Upper lobe of right lung (tissue), 1 donor: ENCODE measurements at places on chromosomes 2 and 18. TPM values are rescaled to one million over a fixed set of nuclear protein-coding genes. Genes with fewer than 3 reads are reported as not detected.

The PCARE gene
- total RNA-seq = 0.55 TPM

The SGPP2 gene
- 38.1 TPM for total RNA-seq

The ATP6V1B1 gene
- total RNA-seq = 2.1 TPM

DNA sequence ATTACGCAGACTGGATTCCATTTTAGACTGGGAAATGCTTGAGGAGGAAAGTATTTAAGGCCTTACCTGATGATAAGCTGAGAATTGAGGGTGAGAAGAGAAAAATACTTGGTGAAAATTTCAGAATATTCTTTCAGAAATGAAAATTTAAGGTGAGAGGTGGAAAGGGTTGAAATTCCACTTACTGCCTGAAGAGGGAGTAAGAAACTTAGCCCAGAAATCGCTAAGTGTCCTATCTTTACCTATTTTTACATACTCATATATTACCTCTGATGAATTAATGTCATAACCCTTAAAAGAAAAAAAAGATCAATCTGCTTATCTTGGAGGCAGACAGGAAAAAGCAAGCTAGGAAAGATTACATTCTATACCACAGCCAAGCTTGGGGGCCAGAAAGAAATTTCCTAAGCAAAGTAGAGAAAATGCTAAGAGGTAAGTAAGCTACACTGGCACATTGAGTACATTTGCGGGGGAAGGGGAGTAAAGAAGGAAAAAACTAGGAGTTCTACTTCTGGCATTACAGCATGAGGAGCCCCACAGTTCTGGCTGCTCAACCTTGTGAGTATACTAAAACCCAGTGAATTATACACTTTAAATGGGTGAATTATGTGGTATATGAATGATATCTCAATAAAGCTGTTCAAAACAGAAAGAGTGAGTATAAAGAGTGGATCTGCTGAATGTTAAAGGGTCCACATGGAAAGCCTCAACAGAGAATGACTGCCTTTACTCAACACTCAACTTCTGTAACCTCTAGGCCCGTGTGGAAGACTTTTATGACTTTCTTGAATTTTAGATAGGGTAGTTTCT is 33.8 kb downstream of the SMC6 start:
- no peaks in the 10 kb centered on the region for H3K27me3 ChIP-seq
- DNase-seq = no peak
- no peak overlapping the region for H3K27ac ChIP-seq
- H3K36me3 ChIP-seq = peaks cover 58% of the 10 kb centered on the region
- H3K4me1 ChIP-seq = no peaks in the 10 kb centered on the region
- H3K4me3 ChIP-seq = no peak overlapping the region

GRCh38 chr2:102886216-102886893 is 124.5 kb downstream of the TMEM182 start:
- no peaks in the 10 kb centered on the region for H3K4me1 ChIP-seq
- H3K27ac ChIP-seq = no peak overlapping the region
- H3K4me3 ChIP-seq = no peak overlapping the region
- DNase-seq = no peak

DNA sequence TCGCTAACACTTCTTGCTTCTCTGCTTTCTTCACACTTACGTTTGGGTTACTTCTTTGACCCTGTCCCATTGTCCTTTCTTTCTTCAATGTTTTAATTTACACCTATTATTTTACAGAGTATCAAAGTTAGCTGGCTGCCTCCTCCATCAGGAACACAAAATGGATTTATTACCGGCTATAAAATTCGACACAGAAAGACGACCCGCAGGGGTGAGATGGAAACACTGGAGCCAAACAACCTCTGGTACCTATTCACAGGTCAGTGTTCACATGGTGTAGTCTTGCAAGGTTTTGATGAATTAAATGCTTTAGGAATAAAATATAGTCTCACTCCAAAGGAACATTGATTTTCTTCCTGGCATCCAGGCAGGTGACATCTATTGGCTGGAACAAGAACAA is 919.0 kb downstream of the MBD2 start:
- H3K27me3 ChIP-seq = no peaks in the 10 kb centered on the region
- DNase-seq = no peak
- no peak overlapping the region for H3K4me3 ChIP-seq
- H3K27ac ChIP-seq = no peak overlapping the region
- H3K4me1 ChIP-seq = no peaks in the 10 kb centered on the region

DNA sequence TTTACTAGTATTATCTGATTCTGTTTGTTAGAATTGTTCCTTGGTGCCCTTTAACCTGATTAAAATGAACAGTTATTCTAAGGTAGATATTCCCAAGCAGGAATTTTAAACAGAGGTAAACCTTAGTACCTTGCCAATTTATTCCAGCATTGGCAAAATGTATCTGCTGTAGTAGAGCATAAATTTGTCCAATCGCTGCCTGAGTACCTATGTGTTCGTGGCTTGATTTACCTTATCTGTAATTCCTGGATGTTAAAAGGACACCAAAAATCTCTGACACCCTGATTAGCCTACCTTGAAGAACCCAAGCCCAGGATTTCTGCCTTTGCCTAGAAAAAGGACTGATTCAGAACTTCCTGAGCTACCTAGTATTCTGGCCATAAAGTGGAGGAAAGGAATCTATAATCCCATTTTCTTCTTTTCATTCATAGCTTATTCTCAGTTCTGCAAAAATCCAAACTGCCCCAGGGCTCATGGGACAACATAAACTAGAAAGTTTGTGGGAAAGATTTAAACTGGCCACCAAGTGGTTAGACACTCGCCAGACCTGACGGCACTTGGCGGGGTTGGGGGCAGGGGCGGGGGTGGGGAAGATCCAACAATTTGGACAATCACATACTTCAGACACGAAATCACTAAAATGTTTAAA is 16.2 kb upstream of the ZCCHC2 start:
- no peaks in the 10 kb centered on the region for H3K36me3 ChIP-seq
- H3K27me3 ChIP-seq = no peaks in the 10 kb centered on the region
- peak overlapping the region; percentile 55 for H3K4me3 ChIP-seq
- no peak for DNase-seq
- H3K4me1 ChIP-seq = peaks cover 5% of the 10 kb centered on the region

DNA sequence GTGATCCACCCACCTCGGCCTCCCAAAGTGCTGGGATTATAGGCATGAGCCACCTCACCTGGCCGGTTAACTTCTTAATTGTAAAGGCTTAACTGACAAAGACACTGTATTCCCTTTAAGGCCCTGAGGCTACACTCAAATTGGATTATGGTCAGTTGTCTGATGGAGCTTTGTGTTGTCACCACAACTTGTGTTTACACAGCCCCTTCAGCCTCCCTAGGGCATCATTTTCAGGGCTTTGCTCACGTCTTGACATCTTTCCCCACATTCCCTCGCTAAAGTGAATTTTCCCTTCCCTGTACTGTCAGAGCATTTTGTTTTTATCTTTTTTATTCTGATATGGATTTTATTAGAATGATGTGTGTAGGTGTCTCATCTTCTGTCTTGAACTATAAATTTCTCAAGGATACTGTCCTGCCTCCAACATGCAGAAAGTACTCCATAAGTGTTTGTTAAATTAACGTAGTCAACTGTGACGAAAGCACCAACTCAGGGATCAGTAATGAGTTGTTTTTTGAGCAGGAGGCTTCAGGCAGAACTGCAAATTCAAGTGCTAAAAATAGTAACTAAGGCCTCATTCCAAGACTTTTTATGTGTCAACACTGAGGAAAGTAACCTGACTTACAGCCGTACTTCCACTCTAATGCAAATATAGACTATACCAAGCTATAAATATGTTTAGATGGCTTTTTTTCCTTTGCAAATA is 77.1 kb upstream of the NARS1 start:
- no peak overlapping the region for H3K4me3 ChIP-seq
- H3K4me1 ChIP-seq = peaks cover 9% of the 10 kb centered on the region
- H3K27me3 ChIP-seq = no peaks in the 10 kb centered on the region
- H3K27ac ChIP-seq = peak overlapping the region; percentile 58
- no peak for DNase-seq
- H3K36me3 ChIP-seq = peaks cover 6% of the 10 kb centered on the region

GRCh38 chr2:120802867-120803484 is 67.3 kb downstream of the GLI2 start:
- H3K27ac ChIP-seq = no peak overlapping the region
- no peak for DNase-seq
- H3K4me1 ChIP-seq = peaks cover 10% of the 10 kb centered on the region
- no peaks in the 10 kb centered on the region for H3K27me3 ChIP-seq
- H3K4me3 ChIP-seq = no peak overlapping the region
- H3K36me3 ChIP-seq = no peaks in the 10 kb centered on the region

GRCh38 chr2:181440919-181441318 is 16.3 kb upstream of the ITGA4 start:
- H3K4me1 ChIP-seq = no peaks in the 10 kb centered on the region
- H3K4me3 ChIP-seq = no peak overlapping the region
- no peaks in the 10 kb centered on the region for H3K36me3 ChIP-seq
- H3K27ac ChIP-seq = no peak overlapping the region

- H3K36me3 ChIP-seq = no peaks in the 10 kb centered on the region
- H3K4me3 ChIP-seq = no peak overlapping the region
- H3K4me1 ChIP-seq = no peaks in the 10 kb centered on the region
- no peak for DNase-seq
- no peaks in the 10 kb centered on the region for H3K27me3 ChIP-seq
Measured at GRCh38 chr2:182144776-182145165, 159.1 kb downstream of the PPP1R1C start.

DNA sequence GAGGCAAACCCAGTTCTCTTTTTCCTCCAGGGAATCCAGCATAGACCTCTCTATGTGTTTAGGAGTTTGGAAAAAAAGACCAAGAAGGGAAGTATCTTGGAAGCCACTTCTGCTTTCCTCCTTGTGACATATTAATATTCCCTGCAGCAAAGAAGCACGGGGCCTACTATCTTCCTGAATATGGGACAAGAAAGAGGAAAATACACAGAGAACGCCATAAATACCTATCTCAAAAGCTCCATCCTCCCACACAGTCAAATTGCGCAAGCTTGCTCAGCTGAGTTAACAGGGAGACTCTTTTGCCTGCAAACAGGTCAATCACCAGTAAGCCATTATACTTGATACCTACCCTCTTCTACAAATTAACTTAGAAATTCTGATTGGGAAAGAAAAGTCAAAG is 16.7 kb upstream of the RAPH1 start:
- peaks cover 6% of the 10 kb centered on the region for H3K4me1 ChIP-seq
- H3K36me3 ChIP-seq = no peaks in the 10 kb centered on the region
- H3K4me3 ChIP-seq = no peak overlapping the region
- H3K27ac ChIP-seq = no peak overlapping the region
- no peak for DNase-seq
- no peaks in the 10 kb centered on the region for H3K27me3 ChIP-seq

DNA sequence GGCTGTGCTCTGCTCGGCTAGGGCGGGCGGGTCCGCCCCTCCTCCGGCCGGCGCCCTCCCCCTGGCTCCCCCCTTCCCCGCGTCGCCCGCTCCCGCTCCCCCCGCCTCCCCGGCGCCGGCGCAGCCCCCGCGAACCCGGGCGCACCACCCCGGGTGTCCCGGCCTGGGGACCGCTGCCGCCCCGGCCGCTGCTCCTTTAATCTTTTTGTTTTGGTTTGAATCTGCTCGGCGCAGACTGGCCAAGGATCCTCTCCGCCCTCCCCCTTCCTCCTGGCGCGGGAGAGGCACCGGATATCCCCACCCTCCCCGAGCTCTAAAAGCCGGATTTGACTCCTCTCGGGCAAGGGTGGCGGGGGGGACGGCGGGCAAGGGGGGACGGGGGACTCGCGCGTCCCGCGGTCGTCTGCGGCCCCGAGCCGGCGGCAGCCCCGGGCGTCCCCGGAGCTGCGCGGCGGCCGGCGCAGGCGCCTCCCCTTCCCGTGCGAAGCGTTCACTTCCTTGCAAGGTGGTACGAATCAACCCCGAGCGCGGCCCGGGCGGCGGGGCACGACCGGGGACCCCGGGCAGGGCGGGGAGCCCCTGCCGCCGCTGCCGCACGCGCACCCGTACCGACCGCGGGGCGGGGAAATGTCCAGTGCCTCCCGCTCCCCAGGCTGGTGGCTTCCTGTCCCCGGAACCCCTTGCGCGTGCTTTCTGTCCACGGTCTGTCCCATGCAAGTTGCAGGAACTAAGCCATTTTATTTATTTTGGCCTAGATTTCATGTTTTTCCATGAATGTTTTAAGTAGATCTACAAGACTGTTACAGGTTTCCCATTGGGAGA is at the start of gene PTGR3:
PTGR3 (minus strand) TSS at position 11 of the 822 bp plus-strand sequence. CDS start 81 bp downstream, outside the sequence.
- H3K36me3 ChIP-seq = no peaks in the 10 kb centered on the region
- H3K27ac ChIP-seq = peak within 1 kb of the TSS; percentile 98
- peaks cover 54% of the 10 kb centered on the region for H3K4me1 ChIP-seq
- H3K27me3 ChIP-seq = no peaks in the 10 kb centered on the region
- H3K4me3 ChIP-seq = peak within 1 kb of the TSS; percentile 84

DNA sequence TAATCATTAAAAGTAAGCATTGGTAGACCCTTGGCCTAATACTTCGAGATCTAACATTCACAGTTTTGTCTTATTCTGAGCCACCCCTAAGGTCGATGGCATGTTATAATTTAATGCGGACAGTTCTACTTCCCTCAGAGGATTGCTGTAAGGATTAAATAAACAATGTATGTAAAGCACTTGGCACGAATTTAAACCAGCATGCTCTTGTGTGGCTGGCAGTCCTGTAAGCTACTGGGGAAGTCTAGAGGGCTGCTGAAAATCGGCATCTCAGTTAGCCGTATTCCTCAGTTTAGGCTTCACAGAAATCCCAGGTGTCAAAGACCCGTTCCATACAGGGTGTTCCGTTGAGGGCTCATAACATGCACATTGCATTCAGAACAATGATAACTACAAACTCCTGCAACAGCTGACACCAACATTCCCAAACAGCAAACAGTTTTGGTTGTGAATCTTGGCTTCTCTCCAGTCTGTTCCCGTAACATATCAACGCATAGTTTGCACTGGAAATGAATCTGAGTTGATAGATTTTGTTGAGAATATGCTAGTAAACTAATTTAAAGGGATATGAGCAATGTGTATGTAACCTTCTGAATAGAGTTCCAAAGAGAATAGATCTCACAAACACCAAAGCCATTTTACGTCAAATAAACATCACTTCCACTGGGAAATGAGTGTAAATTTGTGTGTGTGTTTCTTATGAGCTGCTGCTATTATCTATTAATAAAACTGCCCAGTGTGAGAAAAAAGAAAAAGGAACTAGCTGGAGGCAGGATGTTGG is 52.2 kb upstream of the ACKR3 start:
- no peaks in the 10 kb centered on the region for H3K4me1 ChIP-seq
- no peaks in the 10 kb centered on the region for H3K36me3 ChIP-seq
- H3K27ac ChIP-seq = no peak overlapping the region
- no peak for DNase-seq
- no peak overlapping the region for H3K4me3 ChIP-seq
- H3K27me3 ChIP-seq = no peaks in the 10 kb centered on the region

- no peak for DNase-seq
- H3K36me3 ChIP-seq = no peaks in the 10 kb centered on the region
- H3K4me3 ChIP-seq = no peak overlapping the region
- H3K27ac ChIP-seq = no peak overlapping the region
- no peaks in the 10 kb centered on the region for H3K27me3 ChIP-seq
Measured at GRCh38 chr2:60746318-60746717, 9.8 kb upstream of the PAPOLG start.

DNA sequence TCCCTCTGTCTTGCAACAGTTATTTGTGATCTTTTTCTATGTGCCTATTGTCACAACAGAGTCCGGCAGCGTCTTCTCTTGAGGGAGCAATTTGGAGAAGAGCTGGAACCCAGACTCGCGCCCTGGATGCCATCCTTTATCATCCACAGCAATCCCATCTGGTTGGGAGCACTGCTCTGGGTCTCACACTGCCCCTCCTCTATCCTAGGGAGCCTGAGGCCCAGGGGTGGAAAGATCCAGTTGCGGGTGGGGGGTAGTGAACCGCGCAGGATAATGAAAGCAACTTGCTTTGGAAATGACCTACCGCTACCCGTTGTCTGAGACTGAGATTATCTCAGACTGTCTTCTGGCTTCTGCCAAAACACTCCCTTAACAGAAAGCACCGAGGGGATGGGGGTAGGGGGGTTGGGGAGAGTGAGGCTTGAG is 713 bp downstream of the WBP1 start:
- H3K4me3 ChIP-seq = peak overlapping the region; percentile 90
- peaks cover 35% of the 10 kb centered on the region for H3K4me1 ChIP-seq
- H3K36me3 ChIP-seq = peaks cover 22% of the 10 kb centered on the region
- H3K27me3 ChIP-seq = no peaks in the 10 kb centered on the region
